T-helper 1 cell (primary cell): ENCODE measurements at places on chromosomes 16 and 17.

DNA sequence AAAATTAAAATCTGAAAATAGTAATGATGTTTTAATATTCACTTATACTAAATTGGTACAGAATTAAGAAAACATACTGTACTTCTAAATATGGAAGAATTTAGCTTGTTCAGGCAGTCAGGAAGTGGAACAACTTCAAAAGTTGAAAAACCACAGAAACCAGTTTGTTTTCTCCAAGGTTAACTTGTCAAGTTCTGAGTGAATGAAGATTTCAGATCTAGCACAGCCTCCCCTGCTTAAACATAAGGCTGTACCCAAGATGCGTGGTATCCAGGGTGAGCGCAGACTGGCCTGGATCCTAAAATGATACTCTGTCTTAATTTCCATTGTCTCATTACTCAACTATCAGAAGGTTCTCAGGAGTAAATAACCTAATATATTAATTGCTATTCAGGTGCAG is 730.7 kb upstream of the KIF2B start:
- no peak for DNase-seq

- no peak for DNase-seq
These were observed 786.6 kb upstream of the SOX9 start for GRCh38 chr17:71334048-71334751.

- no peak for DNase-seq
These were observed 9.9 kb upstream of the ENPP7 start for GRCh38 chr17:79720705-79721292.

DNA sequence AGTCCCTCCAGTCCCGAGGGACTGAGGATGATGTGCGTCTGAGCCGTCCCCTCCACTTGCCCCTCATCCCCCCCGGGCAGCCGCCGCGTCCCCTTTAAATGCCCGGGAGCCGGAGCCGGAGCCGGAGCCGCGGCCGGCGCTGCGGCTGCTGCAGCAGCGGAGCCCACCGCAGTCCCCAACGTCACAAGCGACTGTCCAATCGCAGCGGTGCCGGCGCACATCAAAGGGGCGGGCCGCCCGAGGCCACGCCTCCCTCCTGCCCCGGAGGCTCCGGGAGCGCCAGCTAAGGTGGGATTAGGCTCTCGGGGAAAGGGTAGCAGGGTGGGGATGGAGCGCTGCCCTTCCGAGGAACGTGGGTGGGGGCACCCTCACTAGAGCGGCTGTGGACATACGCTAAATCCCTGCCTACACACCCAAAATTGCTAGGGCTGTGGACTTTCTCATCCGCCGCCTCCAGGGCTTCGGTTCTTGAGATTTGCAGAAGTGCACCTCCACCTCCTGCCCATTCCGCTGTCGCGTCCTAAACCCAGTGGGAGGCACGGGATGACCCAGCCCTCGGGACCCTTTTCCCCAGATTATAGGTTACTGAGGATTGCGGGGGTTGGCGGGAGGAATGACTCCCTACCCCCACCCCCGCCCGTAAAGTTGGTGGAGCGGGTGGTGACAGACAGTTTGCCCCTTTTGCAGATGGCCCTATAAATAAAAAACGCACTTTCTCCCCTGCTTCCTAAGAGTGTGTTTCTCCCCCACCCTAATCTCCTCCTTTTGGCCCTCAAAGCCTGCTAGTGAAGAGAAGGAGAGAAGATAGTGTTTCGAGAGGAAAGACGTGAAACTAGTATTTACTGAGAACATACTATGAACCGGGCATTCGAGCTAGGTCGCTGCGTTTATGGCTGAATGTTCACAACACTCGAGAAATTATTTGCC is at the start of gene PHOSPHO1:
TSS of gene PHOSPHO1 (minus strand) at position 152 of the 927 bp plus-strand sequence. CDS start 4,096 bp downstream, outside the sequence.
- peak; percentile 86 for DNase-seq

DNA sequence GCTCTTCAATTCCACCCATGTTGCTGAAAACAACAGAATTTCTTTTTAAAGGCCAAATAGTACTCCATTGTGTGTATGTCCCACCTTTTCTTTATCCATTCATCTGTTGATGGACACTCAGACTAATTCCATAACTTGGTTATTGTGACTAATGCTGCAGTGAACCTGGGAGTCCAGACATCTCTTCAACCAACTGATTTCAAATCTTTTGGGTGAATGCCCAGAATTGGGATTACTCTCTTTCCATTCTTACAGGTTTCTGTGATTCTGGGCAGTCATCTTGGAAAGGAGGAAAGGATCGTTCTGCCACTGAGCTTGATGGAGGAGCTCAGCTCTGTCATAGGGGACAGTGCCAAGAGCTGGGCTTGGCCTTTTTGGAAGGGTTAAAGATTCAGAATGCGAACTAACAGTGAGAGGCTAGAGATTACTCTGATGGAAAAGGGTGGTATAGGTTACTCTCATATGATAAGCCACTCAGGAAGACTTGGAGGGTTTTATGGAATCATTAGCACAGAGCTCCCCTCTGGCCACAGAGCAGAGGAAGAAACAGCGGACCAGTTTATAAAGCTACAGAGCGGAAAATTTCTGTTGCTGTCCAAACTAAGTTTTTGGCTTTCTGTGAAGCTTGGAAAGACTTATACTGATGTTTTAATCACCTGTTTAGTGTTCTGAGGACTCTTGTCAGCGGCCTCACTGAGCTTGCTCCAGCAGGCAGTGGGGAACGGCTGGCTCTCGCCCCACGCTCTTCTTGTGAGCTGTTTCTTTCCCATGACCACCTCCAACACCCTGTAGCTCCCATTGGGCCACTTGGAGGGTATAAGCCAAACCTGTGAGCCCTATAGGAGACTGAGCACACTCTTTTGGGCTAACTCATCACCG is 48.3 kb downstream of the HIC1 start:
- DNase-seq, result no peak

GRCh38 chr16:86373276-86373901 is 136.9 kb upstream of the FOXF1 start:
- DNase-seq, result no peak

- DNase-seq, result no peak
These were observed 45.8 kb downstream of the TEX2 start for GRCh38 chr17:64217249-64217691.

DNA sequence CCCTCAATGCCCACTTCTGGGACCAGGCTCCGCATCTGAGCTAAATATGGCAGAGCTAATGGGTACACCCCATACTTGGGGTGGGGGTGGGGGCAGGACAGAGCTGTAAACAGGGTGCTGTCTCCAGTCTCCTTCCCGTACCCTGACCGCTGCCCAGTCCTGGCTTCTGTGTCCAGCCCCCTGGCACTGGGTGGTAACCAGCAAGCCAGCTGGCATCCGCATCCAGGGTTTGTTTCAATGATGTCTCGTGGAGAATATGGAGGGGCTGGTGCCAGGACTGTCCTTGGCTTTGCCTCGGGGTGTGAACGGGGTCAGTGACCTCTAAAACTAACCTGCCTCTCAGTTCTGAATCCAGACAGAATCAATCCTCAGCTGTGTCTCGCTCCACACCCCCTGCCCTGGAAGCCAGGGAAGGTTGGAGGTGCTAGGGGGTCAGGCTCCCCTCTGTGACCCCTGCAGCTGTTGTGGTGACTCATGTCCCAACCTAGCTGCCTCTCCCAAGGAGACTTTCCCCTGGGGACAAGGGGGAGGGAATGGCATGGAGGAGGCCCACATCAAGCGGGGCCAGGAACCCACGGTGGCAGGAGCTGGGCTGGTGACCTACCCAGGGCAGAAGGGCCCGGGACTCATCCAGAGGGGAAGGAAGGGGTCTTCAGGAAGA is 1.5 kb upstream of the PNMT start:
- DNase-seq, result no peak

GRCh38 chr16:19856120-19856519 is 28.5 kb downstream of the GPRC5B start:
- DNase-seq, result no peak

DNA sequence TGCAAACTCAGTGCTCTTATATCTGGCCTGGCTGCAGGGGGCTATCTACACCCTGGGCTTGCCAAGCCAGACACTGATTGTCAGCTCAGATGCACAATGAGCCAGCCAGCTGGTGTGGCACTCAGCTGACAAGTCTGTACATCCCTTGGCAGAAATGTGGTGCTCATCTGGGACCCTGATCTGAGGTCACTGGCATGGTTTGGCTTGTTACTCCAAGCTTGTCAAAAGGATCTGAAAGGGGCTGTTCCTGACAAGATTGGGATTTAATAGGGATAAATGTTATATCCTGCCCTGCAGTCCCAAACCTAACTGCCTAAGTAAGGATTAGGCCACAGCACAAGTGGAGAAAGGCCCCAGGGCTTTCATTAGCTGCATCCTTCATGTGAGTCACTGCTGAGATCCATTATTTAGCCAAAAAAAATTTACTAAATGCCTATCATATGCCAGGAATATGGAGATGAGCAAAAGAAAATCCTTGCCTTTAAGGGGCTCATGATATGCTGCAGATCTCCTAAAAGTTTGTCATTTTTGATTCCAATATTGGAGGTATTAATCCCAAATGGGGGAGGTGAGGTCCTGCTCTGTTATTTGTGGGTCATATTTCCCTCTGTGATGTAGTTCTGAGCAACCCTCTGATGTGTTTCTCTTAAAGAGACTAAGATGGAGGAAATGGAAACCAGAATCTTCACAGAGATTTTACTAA is 6.3 kb downstream of the SLC6A2 start:
- DNase-seq, result no peak

GRCh38 chr16:58306327-58306726 is 11.5 kb upstream of the PRSS54 start:
- DNase-seq, result peak; percentile 20

DNA sequence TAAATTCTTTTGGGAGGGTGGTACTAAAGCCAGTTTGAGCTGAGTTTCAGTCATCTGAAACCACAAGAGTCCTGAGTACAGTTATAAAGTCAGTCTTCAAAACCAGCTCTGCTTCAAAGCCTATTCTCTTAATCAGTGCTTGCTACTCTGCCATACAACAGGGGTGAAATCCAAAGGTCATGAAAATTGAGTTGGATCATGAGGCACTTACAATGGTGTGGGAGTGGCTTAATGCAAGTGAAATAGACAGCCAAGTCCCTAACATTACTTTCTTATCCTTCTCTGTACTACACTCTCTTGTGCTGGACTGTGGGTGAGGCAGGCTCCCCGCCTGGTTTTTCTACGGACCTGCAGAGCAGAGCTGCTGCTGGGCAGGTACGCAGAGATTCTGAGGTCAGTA is 12.4 kb downstream of the CBLN1 start:
- no peak for DNase-seq

DNA sequence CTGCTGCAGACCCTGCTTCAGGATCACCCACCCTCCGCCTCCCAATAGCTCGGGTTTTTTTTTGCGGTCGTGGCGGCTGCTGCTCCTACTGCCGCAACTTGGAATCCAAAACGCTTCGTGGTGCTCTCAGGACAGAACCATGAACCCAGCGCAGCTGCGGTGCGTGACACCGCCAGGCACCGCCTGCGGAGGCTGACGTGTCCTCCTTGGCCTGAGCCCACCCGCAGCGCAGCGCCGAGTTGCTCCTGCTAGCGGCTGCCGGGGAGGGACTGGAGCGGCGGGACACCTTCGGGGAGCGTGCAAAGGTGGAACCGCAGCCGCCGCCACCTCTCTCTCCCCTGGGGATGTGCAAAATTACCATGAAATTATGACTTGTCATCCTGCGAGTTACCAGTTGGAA is 1893.0 kb downstream of the TP53TG3F start:
- no peak for DNase-seq

DNA sequence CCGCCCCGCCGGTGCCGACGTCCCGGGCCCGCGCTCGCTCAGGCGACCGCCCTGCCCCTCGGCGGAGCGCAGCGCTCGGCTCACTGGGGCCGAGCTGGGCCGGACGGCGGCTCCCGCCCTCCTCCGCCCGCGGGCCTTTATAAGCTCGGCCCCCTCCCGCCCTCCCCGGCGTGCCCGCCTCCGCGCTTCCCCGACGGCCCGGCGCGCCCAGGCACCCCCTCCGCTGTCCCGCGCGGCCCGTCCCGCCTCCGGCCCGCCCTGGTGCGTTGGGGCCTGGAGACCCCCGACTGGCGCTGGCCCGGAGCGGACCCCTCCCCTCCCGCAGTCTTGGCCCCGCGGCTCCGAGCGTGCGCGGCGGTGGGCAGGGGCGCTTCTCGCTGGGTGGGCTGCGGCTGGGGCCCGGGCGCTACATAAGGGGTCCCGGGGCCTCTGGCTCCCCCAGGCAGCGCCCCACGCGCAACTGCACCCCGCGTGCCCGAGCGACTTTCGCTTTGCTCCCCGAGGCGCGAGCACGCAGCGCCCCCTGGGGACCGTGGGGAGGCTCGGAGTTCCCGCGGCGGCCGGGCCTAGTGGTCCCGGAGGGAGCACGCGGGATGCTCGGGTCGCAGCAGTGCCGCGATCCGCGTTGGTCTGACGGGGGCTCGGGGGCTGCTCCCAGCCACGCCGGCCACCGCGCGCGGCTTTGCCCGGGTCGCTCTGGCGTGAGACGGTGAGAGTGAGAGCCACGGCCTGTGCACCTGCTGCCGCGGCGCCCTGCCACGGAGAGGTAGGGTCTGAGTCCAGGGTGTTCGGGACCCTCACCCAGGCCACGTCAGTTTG is at the start of gene PIEZO1:
TSS of gene PIEZO1 (minus strand) at position 115 of the 819 bp plus-strand sequence. CDS start 256 bp downstream, outside the sequence.
- peak; percentile 82 for DNase-seq

GRCh38 chr16:74611721-74612120 is 4.8 kb upstream of the GLG1 start:
- DNase-seq, result no peak

GRCh38 chr17:38867968-38868816 is 1.7 kb upstream of the LASP1 start:
- no peak for DNase-seq
